ENCODE measurements at places on chromosomes 4 and X.

- DNase-seq, result no peak
These were observed 31.9 kb downstream of the EGF start for GRCh38 chr4:109944591-109944990.

DNA sequence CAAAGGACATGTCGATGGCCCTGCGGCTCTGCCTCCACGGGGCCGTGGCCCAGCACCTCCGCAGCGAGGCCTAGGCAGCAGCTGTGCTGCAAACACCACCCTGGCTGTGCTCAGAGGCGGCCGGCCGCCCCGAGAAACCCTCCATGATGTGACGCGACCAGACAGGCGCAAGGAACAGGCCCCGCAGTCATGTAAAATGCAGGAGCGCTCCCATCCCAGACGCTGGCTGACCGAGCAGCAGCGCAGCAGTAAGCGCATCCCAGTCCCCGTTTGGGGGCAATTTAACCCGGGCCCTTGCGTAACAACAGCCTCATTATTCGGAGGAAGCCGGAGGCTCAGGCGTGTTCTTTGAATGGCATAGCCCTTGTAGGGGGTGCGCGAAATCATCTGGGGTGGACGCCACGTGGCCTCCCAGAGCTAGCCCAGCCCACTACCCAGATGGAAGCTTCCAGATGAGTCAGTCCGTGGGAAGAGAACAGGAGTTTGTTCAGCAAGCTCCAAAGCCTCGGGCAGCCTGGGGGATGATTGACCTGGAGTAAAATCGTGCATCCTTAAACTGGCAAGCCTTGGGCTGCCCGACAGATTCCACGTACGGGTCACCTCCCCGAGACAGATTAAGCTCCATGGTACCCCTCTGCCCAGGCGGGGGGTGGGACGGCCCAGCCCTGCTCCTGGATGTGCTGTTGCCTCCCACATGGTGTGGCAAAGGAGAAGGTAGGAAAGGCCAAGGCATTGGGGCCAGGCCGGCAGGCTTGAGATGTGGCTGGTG is 124.0 kb downstream of the HMX1 start:
- DNase-seq, result no peak

DNA sequence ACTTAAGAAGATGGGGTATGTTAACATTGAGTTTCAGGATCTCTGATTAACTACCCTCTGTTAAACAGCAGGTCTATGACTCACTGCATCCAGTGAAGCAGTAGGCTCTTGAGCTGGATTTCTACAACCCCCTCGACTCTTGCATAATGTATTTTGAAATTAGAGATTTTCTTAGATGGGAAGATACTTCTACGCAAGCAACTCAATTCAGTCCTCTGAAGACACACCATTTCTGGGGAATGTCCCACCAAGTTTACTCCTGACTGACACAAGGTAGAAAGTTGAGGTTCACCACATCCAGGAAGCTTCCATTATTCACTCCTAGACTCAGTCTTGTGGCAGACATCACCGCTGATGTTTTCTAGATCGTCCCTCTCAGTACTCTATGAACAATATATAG is 12.9 kb downstream of the PALLD start:
- no peak for DNase-seq

DNA sequence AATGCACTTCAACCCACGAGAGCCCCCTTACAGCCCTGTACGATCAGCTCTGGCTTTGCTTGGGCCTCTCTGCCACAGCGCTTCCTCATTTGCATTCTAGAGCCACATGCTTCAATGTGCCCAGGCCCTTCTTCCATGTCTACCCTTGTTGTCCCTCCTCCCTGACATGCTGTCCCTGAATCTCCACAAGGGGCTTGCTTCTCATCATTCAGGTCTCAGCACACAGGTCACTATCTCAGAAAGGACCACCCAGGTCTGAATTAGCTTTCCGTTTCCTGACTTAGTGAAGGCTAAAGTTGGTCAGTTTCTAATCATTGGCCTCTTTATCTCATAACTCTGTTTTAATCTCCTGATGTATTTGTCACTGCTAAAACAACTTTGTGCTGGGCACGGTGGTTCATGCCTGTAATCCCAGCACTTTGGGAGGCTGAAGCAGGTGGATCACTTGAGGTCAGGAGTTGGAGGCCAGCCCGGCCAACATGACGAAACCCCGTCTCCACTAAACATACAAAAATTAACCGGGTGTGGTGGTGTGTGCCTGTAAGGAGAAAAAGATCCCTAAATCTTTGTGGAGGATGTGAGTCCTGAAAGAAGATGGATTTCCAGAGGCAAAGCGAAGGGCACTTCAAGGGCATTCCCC is 17.9 kb upstream of the SLC34A2 start:
- DNase-seq, result no peak

DNA sequence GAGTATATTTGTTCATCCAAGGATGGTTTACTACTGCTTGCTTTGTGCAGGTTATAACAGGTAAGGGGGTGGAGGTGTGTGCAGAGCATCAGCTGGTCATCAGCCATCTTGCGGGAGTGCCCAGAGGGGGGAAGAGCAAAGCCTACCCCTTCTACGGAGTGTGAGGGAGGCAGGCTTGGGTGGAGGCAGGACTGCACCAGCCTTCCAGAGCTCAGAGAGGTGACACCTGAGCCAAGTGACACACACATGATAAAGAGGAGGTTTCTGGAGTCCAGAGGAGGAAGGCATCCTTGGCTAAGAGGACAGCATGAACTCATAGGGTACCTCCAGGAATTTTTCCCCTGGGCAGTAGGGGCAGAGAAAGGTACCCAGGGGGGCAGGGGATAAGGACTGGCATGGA is 126.6 kb downstream of the TBL1X start:
- no peak for DNase-seq

DNA sequence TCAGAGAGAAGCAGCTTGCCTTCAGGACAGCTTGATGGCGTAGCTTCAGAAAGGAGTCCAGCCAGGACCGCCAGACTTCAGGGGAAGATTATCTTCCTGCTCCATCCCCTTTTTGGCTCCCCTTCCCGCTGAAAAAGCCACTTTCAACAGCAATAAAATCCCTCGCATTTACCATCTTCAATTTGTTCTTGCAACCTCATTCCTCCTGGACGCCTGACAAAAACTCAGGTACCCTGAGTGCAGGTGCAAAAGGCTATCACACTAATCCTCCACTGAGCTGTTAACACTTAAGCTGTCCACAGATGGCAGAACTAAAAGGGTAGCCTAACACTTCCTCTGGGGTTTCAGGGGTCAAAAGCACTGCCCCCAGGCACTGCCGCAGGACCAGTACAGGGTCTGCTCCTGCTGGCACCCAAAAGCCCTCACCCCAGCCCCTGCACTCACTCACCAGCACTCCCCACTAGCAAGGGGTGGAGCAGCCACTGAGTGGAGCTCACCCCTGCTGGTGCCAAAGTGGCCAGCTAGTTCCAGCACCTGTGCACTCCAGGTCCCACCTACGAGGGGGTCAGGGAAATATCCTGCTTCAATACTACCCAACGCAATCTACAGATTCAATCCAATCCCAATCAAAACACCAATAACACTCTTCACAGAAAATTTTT is 145.8 kb downstream of the ADGRA3 start:
- DNase-seq, result no peak

- DNase-seq, result no peak
These were observed 135.3 kb upstream of the AR start for GRCh38 chrX:67408423-67409079.
